ENCODE measurements at places on chromosomes 12 and 14.

DNA sequence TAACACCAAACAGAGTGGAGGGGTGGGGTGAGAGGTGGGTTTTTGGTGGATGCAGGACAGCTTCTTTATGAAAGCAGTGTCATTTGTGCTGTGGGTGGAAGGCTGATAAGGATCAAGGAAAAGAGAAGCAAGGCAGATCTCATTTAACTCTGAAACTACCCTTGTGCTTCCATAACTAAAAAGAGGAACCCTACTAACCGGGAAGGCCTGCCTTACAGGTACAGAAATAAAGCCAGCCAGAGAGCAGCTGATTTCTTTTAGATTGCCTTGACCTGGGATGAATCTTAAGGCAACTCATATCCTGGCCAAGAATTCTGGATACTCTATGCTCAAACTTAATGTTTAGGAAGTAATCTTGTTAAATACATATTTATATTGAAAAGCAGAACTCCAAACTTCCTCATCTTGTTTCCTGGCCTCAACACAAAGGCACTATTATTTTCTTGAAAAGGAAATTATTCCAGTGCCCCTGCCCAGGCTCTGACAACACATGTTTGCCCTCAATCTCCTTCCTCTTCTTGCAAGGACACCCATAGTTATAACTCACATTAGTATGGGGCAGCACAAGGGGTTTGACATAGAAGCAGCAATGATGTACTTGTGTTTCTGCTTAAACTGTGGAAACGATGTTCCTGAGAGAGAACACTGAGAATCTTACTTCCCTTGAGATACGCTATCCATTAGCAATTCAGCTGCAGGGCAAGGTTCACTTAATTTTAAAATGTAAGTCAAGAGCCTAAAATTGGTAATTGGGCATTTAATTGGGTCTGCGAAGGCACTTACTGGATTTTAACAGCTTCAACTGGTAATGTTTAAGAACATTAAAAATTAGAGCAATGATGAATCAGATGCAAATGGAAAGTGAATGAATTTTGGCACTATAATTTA lies 173.7 kb downstream of the STXBP6 start:
- DNase-seq, result no peak

DNA sequence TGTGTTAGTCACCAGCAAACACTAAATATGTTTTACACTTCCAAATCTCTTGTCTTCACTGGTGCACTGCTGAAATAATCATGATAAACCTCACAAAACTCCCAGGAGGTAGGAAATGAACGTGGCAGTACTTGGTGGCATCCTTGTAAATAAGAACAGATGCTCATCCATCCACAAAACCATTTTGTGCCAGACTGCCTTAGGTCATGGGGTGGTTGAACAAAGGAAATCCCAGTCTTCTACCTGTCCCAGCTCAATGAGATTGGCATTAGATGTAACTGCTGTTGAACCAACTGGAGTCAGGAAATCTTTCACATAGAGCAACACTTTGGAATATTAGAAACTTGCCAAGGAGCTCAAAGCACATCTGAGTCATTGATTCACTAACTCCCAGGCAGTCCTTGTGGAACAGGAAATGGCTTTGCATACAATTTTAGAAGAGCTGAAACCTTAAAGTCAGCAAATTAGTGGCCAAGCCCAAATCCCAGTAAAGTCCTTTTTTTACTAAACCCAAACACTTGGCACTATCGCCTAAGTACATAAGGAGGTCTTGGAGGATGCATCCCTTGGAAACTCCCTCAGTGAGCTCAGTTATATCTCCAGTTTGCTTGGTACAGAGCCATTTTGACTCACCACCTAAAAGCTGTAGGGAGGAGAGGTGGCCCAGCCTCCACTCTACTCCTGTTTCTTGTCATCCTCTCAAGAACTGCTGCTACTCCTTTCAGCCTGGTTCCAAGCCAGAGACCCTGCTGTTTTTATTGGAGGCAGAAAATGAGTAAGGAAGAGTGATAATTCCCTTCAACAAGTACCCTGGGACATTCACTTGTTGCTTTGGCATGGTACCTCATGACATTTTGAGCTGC lies 208.0 kb downstream of the NOVA1 start:
- no peak for DNase-seq

GRCh38 chr12:47778881-47779280 lies 5.8 kb downstream of the SLC48A1 start:
- no peak for DNase-seq

DNA sequence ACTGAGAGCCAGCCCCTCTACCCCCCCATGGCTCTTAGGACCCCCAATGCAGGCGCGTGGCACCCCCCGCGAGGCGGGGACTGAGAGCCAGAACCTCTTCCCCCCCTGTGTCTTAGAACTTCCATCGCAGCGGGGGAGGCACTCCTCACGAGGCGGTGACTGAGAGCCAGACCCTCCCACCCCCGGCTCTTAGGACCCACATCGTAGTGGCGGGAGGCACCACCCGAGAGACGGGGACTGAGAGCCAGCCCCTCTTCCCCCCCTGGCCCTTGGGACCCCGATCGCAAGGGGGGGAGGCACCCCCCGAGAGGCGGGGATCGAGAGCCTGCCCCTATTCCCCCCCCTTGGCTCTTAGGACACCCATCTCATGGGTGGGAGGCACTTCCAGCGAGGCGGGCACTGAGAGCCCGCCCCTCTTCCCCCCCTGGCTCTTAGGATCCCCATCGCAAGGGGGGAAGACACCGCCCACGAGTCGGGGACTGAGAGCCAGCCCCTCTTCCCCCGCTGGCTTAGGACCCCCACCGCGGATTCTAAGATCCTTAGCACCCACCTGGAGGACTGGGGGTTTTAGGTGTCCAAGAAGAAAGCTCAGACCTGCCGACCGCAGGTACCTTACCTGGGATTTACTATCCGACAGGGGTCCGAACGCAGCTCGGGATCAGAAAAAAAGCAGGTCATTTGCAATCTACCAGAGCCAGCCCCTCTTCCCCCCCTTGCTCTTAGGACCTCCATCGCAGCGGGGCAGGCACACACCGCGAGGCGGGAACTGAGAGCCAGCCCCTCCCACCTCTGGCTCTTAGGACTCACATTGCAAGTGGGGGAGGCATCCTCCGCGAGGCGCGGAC lies 44.9 kb downstream of the DDX11 start:
- no peak for DNase-seq

- no peak for DNase-seq
Observed at GRCh38 chr12:27968972-27969623, 3.4 kb downstream of the PTHLH start.
